ENCODE measurements at places on chromosomes 1 and 21. TPM values are rescaled to one million over a fixed set of nuclear protein-coding genes. Genes with fewer than 3 reads are reported as not detected.

Gene TRAF3IP3
- 166 TPM for total RNA-seq

Gene UTP11
- total RNA-seq: 28.6 TPM

Gene PINK1
- total RNA-seq: 3.4 TPM

Gene AGPAT3
- total RNA-seq: 57.7 TPM

- DNase-seq: no peak
Observed at GRCh38 chr1:53257454-53258081, 19.2 kb upstream of the MAGOH start.
